Uterus (tissue), 4 donors: ENCODE measurements at places on chromosomes 3 and 15. TPM values are rescaled to one million over a fixed set of nuclear protein-coding genes. Genes with fewer than 3 reads are reported as not detected.

MAP2K5 gene
- total RNA-seq = 21.8 TPM

- DNase-seq = no peak
Observed at GRCh38 chr3:37995652-37996641, 5.4 kb downstream of the VILL start.

- DNase-seq = no peak
Observed at GRCh38 chr3:190709351-190709773, 153.1 kb downstream of the GMNC start.

DNA sequence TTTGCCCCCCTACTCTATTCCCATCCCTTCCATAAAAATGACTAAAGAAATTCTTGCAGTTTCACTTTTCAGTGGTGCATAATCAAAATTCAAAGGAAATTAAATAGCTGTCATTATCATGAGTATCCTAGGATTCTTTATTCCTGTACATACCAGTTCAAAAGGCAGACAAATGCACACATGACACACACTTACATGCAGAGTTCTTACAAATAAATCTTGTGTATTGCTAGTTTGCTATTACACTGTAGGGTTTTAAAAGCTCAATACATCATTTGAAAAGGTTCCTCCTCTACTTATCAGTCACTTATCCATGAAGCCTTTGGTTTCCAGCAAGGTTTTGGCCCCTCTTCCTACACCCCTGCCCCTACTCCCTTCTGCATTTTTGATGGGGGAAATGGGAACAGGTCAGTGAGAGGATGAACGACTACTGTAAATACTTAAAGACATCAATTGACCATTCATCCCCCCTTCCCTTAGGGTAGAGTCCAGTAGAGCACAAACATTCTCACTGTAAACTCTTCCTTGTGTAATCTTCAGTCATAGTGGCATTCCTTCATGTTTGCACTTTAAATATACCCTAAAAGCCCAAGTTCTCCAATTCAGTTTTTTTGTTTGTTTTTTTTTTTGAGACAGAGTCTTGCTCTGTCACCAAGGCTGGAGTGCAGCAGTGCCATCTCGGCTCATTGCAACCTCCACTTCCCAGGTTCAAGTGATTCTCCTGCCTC is 92.6 kb downstream of the SUCLG2 start:
- no peak for DNase-seq

DNA sequence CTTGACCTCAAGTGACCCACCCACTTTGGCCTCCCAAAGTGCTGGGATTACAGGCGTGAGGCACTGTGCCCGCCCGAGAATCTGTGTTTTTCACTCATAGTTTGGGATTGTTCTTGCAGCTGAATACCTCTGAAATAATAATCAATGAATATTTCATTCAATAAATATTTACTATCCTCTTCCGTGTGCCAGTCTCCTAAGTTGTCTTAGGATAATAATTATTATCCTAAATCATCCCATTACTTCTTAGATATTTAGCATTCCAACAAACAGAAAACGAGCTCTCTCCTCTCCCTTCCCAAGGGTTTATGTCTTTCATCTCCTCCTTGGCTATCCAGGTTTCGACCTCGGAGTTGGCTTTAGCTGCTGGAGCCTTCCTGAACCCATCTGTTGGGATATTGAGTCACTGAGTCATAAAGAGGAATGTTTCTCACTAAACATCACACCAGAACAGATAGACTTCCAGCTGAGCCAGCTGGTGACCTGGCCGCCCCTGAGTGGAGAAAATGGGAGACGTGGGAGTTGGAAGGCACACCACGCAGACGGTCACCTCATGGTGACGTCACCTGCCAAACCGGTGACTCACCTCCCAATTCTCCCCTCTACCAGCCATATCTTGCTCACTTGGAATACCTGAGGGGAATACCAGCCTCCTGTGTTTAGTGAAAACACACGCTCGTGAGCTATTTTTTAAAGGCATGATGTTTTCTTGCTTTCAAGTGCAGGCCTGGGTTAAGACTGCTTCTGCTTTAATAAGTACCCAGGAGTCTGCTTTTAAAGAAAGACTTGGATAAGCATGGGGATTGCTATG is 43.9 kb downstream of the BHLHE40 start:
- DNase-seq = peak; percentile 82

- DNase-seq = no peak
Observed at GRCh38 chr15:79004336-79004735, 59.5 kb upstream of the CTSH start.

FBLN2 gene
- total RNA-seq = 47.7 TPM

- DNase-seq = peak; percentile 91
Observed at GRCh38 chr3:128385080-128385832, 81.4 kb downstream of the DNAJB8 start.

IRAK2 gene
- total RNA-seq = 3.8 TPM

DNA sequence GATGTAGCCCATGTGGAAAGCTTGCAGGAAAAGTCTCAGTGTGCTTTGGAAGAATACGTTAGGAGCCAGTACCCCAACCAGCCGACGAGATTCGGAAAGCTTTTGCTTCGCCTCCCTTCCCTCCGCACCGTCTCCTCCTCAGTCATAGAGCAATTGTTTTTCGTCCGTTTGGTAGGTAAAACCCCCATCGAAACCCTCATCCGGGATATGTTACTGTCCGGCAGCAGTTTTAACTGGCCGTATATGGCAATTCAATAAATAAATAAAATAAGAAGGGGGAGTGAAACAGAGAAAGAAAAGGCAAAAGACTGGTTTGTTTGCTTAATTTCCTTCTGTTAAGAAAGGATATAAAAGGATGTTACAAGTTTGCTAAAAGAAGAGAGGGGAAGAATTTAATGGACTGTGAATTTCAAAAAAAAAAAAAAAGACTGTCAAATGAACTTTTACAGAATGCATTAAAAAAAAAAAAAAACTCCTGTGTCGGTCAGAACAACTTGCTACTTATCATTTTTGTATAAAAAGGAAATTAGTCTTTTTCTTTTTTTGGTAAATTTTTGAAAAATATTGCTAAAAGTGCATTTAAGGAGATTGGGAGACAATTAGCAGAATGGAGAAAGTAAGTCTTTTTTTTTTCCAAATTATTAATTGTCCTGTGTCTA is 7.0 kb downstream of the NR2F2 start:
- no peak for DNase-seq

DNA sequence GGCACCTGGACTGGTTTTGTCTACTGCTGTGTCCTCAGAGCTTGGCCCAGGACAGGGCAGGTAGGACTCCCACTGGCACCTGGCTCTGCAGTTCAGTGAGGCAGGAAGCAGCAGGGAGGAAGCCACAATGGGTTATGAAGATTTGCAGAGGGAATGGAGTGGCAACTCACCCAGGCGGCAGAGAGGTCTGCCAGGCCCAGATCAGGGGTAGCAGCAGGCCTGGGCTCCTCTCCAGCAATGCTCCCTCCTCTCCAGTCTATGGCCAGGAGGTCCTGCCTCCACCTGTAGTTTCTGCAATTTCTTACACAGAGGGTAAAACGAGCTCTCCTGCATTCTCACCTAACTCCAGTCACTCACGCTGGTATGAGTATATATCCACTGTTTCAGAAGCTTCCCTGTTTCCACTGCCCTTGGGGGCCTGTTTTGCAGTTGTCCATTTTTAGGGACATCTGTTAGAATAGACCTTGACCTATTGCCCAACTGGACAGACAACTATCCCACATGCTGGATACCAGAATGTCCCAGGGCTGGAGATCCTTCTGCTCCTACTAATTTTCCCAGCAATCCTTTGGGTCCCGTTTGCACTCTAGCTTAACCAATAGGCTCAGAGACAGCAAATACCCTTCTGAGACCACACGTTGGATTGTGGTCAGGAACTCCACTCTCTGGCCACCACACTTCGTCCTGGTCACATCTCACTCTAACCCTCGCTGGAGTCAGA is 35.2 kb downstream of the HMCES start:
- peak; percentile 36 for DNase-seq

DNA sequence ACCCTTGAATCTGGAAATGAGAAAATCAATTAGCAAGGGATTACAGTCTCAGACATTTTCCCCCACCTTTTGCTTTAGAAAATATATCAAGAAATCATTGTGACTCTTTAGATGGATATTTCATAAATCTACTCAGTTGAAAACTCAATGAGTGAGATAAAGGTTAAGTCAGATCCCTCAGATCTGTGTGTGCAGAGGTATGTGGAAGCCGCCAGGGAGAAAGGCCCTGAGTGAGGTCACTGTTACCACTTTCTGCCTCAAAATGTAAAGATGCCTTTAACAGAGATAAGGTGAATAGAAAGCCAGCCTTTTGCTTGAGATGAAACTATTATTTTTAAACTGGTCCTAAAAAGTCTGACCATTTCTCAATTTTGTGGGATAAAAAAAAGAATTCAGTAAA is 225.6 kb upstream of the HES1 start:
- DNase-seq = no peak

DNA sequence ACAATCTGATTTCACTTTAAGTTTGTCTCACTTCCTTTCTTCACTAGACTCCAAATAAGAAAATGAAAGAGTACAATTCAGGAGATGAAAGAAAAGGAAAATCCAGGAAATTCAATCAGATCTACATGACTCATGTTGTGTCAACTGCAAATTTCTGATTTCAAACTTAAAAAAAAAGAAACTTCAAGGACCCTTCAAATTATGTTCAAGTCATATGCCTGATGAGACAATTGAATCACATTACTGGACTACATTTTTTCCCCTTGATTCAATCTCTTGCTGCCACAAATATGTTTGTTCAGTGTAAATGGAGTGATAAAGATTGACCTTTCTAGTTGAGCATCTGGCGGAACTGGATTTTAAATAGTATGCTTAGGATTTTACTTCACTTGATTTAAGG is 37.4 kb downstream of the FRMD5 start:
- no peak for DNase-seq

GRCh38 chr3:141050576-141051442 is at the start of gene SPSB4:
Gene SPSB4 (plus strand): TSS chr3:141051347. CDS start chr3:141066105, 14,758 bp downstream.
- no peak for DNase-seq

GRCh38 chr3:111667621-111668239 is 72.6 kb upstream of the ZBED2 start:
- peak; percentile 18 for DNase-seq

DNA sequence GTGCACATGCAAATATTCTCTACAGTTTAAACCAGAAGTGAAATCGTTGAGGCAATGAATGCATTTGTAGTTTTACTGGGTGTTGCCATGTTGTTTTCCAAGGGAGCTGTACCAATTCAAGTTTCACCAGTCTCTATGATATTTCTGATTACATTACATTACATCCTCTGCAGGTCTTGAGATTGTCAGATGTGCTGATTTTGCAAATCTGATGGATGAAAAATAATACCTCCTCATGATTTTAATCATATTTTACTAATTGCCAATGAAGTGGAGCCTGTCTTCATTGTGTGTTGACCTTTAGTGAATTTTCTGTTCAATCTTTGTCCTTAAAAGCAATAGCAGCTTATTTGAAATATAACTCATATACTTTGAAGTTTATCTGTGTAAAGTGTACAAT is 282.4 kb downstream of the NR2F2 start:
- no peak for DNase-seq

- DNase-seq = no peak
Observed at GRCh38 chr3:166713787-166714186, 666.3 kb downstream of the ZBBX start.

SLC24A1 gene
- total RNA-seq = 12.3 TPM

GLDN gene
- 4.9 TPM for total RNA-seq

CSPG4 gene
- 10.3 TPM for total RNA-seq
